Activated T-cell treated with anti-CD3 and anti-CD28 coated beads, Interleukin-2, amount 50 U/mL, for 72 hours (primary cell): ENCODE measurements at places on chromosomes 13 and 19. TPM values are rescaled to one million over a fixed set of nuclear protein-coding genes. Genes with fewer than 3 reads are reported as not detected.

The DMPK gene
- total RNA-seq = 31.7 TPM

DNA sequence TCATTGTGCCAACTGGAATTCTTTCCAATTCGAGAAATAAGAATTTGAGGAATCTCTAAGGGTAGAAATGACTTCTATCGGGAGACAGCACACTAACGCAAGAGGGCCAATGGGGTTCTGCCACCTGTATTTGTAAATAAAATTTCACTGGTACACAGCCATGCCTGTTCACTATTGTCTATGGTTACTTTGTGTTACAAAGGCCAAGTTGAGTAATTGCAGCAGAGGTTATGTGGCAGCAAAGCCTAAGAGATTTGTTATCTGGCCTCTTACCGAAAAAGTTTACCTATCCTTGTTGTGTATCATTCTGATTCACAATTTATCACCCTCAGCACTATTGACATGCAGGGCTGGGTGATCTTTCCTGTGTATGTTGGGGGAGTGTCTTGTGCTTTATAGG lies 278.0 kb downstream of the KLF5 start:
- H3K27ac ChIP-seq = no peak overlapping the region
- no peak overlapping the region for H3K4me3 ChIP-seq
- H3K4me1 ChIP-seq = peaks cover 14% of the 10 kb centered on the region

DNA sequence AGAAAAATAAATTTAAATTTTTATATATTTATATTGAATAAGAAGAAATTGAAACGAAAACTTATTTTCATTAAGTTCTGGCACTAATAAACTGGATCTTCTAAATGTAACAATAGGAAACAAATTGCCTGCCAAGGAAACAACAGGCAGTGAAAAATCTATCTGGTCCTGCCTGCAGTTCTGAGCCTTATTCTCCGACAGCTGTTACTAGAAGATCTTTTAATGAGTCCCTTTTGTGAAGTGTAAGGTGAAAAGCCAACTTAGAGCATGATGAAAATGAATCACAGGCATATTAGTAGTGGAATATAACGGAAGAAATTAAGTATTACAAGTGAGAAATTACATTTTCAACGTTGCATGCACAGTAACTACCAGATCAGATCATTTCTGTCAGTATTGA lies 1002.7 kb upstream of the PCDH20 start:
- no peak overlapping the region for H3K4me3 ChIP-seq
- H3K27ac ChIP-seq = no peak overlapping the region
- no peaks in the 10 kb centered on the region for H3K36me3 ChIP-seq
- H3K27me3 ChIP-seq = no peaks in the 10 kb centered on the region

- H3K27me3 ChIP-seq = no peaks in the 10 kb centered on the region
- no peaks in the 10 kb centered on the region for H3K4me1 ChIP-seq
- no peak for DNase-seq
These were observed 46.3 kb downstream of the SIPA1L3 start for GRCh38 chr19:37953171-37953917.

DNA sequence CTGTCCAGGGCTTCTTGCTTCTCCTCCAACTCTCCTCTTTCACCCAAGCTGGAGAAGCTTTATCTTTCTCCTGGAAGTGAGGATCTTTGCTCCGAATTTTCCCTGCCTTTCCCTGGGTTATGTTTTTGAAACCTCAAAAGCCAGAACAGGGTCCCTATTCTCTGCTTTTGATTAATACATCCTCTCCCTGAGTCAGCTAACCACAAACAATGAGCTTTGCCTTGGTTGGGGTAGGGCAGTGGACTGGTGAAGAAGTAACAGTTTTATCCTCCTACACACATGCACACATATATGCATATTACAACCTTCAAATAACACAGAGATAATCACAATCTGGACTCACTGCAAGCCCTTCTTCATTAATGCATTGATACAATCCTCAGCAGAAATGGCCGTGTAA lies 44.6 kb downstream of the DLEU7 start:
- no peak for DNase-seq
- H3K27me3 ChIP-seq = no peaks in the 10 kb centered on the region
- H3K36me3 ChIP-seq = no peaks in the 10 kb centered on the region
- H3K4me3 ChIP-seq = no peak overlapping the region
- no peak overlapping the region for H3K27ac ChIP-seq

The JAK3 gene
- total RNA-seq = 247 TPM

GRCh38 chr19:2636897-2637683 lies 65.4 kb downstream of the GNG7 start:
- peaks cover 22% of the 10 kb centered on the region for H3K27me3 ChIP-seq
- H3K27ac ChIP-seq = no peak overlapping the region
- peak; percentile 82 for DNase-seq
- H3K4me3 ChIP-seq = peak overlapping the region; percentile 40
- H3K36me3 ChIP-seq = no peaks in the 10 kb centered on the region
- peaks cover 6% of the 10 kb centered on the region for H3K4me1 ChIP-seq

GRCh38 chr13:103762523-103762922 lies 696.3 kb upstream of the SLC10A2 start:
- no peak overlapping the region for H3K27ac ChIP-seq
- no peaks in the 10 kb centered on the region for H3K36me3 ChIP-seq
- no peak for DNase-seq
- no peak overlapping the region for H3K4me3 ChIP-seq

DNA sequence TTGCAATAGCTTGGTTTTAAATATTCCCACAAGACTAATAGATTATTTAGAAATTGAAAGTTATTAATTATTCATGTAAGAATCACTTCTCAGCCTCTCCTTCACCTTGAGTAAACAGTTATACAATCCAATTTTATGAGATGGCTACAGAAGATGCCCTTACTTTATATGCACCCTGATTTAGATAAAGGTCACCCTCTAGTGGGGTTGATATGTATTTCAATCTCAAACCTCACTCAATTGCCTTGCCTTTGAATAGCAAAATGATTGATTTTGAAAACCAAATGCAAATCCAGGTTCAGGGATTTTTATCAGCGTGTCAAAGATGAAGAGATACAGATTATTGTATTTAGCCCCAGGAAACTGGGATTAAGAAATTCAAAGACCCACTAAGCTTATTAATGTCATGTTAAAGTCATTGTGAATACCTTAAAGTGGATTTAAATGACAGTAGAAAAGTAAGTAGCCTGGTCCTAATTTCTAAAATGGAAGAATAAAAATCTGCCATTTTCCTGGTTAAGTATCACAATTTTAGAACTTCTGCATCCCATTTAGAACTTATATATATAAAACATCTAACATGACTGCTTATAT lies 305.1 kb downstream of the ITGBL1 start:
- no peak overlapping the region for H3K4me3 ChIP-seq

The ZNF575 gene
- 3.2 TPM for total RNA-seq

DNA sequence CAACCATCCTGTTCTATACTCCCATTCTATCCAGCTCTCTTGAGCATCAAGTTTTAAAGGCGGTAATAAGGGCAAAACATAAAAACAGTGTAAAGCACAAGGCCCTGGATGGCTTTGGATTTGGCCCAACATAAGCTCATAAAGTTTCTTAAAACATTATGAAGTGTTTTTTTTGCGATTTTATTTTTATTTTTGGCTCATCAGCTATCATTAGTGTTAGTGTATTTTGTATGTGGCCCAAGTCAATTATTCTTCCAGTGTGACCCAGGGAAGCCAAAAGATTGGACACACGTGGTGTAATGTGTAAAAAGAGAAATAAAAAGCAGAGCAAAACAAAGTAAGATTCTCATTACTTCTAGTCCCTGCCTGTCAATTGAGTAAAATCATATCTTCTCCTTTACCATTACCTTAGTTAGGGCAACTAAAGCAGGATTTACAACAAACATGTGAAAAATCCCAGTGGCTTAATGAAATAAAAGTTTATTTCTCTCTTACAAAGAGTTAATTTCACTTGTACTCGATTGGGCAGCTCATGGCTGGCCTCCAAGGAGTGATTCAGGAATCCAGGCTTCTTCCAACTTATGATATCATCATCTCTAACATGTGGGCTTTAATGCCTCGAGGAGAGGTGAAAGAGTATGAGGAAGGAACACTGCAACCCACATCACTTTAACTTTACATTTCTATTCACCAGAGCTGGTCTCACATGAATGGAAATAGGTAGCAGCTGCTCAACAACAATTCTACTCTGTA lies 725.2 kb upstream of the SLITRK1 start:
- no peaks in the 10 kb centered on the region for H3K4me1 ChIP-seq
- H3K36me3 ChIP-seq = no peaks in the 10 kb centered on the region
- no peaks in the 10 kb centered on the region for H3K27me3 ChIP-seq

DNA sequence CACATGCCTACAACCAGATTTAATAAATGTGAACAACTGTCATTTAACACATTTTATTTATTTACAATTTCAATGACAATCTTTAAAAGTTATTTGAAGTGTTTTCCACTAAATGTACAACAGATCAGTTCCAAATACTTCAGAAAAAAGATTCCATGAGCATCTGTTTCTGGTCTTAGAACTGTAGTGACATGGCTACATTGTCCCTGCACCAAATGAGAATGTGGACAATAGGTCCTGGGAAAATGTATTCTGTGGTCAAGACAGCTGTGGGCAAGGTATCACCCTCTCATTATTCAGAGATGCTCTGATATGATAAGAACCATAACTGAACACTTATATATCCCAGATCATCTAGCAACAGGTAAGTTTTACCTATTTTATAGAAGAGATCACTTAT lies 43.7 kb downstream of the ELF1 start:
- H3K36me3 ChIP-seq = peaks cover 23% of the 10 kb centered on the region
- no peak for DNase-seq
- H3K4me1 ChIP-seq = peaks cover 87% of the 10 kb centered on the region
- H3K27me3 ChIP-seq = no peaks in the 10 kb centered on the region

The ATP4B gene
- not detected for total RNA-seq

- no peak overlapping the region for H3K27ac ChIP-seq
- no peaks in the 10 kb centered on the region for H3K36me3 ChIP-seq
- DNase-seq = no peak
- no peaks in the 10 kb centered on the region for H3K27me3 ChIP-seq
- no peak overlapping the region for H3K4me3 ChIP-seq
These were observed 3.9 kb upstream of the ATP11A start for GRCh38 chr13:112685896-112686295.

DNA sequence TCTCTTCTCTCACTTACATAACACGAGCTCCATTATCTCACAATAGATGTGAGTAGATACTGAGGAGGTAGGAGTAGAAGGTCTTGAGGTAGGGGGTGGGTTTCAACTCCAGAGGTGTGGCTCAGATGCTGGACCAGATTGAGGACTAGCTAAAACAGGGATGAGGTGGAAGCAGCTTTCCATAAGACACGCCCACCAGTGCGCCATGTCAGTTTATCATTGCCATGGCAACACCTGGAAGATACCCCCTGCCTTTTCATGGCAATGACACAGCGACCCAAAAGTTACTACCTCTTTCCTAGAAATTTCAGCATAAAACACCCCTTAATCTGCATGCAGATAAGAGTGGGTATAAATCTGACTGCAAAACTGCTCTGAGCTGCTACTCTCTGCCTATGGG lies 44.1 kb downstream of the KCTD15 start:
- H3K36me3 ChIP-seq = no peaks in the 10 kb centered on the region
- H3K4me1 ChIP-seq = no peaks in the 10 kb centered on the region
- no peak overlapping the region for H3K4me3 ChIP-seq
- H3K27ac ChIP-seq = no peak overlapping the region
- H3K27me3 ChIP-seq = peaks cover 18% of the 10 kb centered on the region

The FAM216B gene
- total RNA-seq = not detected

- H3K27ac ChIP-seq = no peak overlapping the region
- no peak overlapping the region for H3K4me3 ChIP-seq
- DNase-seq = no peak
- no peaks in the 10 kb centered on the region for H3K27me3 ChIP-seq
- no peaks in the 10 kb centered on the region for H3K36me3 ChIP-seq
These were observed 326.9 kb downstream of the FGF9 start for GRCh38 chr13:21997726-21998125.

The FLT1 gene
- 35.8 TPM for total RNA-seq

The URAD gene
- total RNA-seq = not detected

DNA sequence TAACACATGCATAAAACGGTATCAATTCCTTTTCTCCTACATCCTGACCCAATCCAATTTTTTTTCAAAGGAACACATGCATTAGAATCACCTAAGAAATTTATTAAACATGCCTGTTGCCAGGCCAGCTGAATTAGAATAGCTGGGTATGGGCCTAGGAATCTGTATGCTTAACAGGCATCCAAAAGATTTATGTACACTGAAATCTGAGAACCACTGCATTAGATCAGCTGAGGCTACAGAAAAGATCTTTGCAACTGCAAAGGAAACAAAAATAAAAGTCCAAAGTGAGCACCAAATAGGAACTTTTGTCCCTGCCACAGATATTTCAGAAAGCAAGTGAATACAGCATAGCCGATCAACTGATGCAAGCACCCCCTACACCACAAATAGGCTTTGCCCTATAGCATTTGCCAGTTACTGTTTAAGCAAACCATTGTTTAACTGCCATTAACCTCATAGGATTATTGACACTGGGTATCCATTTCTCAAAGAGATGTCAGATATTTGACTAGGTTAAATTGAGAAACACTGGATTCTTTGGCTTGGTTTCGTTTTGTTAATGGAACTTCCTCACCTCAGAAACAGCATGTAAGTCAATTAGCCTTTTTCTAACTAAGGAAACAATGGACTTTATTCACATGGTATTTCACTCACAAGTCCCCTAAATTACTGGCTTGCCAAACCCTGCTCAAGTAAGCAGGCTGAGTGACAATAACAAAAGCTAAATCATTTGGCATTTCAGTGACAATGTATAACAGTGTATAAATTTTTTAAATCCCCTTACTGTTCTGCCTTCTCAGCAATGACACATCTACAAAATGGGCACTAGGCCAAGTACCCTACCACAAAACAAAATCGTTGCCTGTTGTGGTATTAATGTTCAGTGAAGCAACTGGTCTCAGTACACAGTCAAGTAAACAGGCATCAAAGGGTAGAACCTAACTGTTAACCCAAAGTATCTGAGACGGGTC lies 67.8 kb downstream of the SUCLA2 start:
- peaks cover 5% of the 10 kb centered on the region for H3K4me1 ChIP-seq
- H3K4me3 ChIP-seq = no peak overlapping the region
- peak; percentile 2 for DNase-seq
- peaks cover 2% of the 10 kb centered on the region for H3K36me3 ChIP-seq
- H3K27me3 ChIP-seq = no peaks in the 10 kb centered on the region

The PVR gene
- 13.9 TPM for total RNA-seq

- peaks cover 46% of the 10 kb centered on the region for H3K4me1 ChIP-seq
- DNase-seq = peak; percentile 92
- H3K27ac ChIP-seq = peak within 1 kb of the TSS; percentile 91
- H3K4me3 ChIP-seq = peak within 1 kb of the TSS; percentile 100
These were observed at the start of gene ZNF43 for GRCh38 chr19:21835810-21836444. Gene ZNF43 (minus strand): TSS chr19:21836182. CDS start chr19:21836038, 144 bp downstream.

DNA sequence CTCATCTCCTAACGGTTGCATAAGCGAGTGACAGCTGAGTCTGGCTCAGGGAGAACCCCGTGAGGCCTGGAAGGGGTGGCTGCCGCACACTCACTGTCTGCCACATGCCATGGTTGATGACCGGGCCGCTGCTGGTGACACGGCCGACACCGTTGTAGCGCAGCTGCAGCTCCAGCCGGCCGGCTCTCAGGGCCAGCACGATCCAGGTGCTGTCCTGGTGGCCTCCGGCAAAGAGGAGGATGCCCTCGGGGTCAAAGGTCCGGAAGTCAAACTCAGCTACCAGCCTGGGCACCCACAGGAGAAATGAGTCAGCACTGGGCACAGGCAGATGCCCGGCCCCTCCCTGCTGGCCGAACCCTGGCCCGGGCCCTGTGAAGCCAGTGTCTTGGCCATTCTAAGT lies 31.7 kb downstream of the GAS6 start:
- no peak overlapping the region for H3K27ac ChIP-seq
- no peaks in the 10 kb centered on the region for H3K27me3 ChIP-seq
- no peaks in the 10 kb centered on the region for H3K36me3 ChIP-seq
- no peak overlapping the region for H3K4me3 ChIP-seq
- H3K4me1 ChIP-seq = peaks cover 5% of the 10 kb centered on the region

GRCh38 chr13:72151241-72151640 lies 284.2 kb upstream of the DACH1 start:
- no peak for DNase-seq
- no peak overlapping the region for H3K27ac ChIP-seq
- no peaks in the 10 kb centered on the region for H3K36me3 ChIP-seq
- no peaks in the 10 kb centered on the region for H3K4me1 ChIP-seq
- H3K27me3 ChIP-seq = no peaks in the 10 kb centered on the region
